ENCODE measurements at places on chromosomes 3 and 15.

DNA sequence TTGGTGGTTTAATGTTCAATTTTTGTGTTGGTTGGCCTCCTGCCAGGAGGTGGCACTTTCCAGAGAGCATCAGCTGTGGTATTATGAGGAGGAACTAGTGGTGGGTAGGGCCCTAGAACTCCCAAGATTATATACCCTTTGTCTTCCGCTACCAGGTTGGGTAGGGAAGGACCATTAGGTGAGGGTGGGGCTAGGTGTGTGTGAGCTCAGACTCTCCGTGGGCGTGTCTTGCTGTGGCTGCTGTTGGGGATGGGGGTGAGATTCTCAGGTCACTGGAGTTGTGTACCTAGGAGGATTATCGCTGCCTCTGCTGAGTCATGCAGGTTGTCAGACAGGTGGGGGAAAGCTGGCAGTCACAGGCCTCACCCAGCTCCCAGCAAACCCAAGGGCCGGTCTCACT, 187.1 kb downstream of the DPH6 start:
- DNase-seq, result no peak

DNA sequence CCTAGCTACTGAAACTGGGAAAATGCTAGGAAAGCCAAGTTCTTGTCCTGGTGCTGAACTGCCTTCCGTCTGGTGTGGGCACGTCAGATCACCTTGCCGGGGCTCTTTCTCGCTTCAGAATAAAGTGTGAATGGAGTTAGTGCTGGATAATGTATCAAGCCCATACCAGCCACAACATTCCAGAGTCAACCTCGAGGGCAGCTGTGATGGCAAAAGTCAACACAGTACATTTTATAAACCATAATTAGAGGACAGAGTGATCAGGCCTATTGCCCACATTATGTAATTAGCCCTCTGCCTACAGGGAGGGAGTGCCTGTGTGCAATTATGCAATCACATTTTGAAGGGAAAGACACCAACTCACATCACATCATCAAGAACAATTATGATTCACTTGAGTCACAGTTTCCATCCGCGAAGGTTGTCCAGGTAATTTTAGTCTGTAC, 165.2 kb downstream of the RORA start:
- DNase-seq, result no peak

GRCh38 chr3:159635047-159635641, 353.5 kb upstream of the IL12A start:
- no peak for DNase-seq

DNA sequence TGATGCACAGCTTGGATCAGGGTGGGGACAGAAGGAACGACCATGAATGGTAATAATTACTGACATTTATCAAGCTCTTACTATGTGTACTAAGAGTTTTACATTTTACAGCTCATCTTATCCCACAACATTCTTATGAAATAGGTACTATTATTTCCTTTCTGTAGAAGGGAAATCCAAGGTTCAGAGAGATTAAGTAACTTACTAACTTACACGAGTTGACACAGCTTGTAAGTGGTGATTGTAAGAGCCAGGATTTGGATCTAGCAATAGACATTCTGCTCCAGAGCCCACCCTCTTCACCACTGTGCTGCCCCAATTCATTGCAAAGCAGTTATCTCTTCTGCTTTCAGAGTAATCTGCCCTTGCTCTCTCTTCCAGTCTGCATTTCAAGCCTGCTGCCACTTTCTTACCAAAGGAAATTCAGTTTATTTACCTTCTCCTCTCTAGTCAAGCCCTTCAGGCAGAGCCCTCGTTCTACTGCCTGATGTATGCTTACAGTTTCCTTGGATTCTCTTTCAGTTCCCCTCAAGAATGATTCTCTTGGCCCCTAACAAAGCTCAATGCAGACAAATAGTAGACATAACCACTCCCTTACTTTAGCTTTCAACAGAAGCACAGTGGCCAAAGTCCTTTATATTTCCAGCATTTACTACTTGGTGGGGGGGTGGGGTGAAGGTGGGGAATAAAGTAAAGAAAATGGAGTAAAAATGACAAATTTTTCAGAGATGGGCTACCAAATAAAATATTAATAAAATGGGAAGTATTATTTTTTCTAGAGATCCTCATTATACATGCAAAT, 65.8 kb downstream of the ATP8B4 start:
- no peak for DNase-seq

- no peak for DNase-seq
These were observed 245.0 kb upstream of the ADAMTS9 start for GRCh38 chr3:64932666-64933342.

GRCh38 chr15:35379972-35380371, 166.0 kb downstream of the DPH6 start:
- no peak for DNase-seq

DNA sequence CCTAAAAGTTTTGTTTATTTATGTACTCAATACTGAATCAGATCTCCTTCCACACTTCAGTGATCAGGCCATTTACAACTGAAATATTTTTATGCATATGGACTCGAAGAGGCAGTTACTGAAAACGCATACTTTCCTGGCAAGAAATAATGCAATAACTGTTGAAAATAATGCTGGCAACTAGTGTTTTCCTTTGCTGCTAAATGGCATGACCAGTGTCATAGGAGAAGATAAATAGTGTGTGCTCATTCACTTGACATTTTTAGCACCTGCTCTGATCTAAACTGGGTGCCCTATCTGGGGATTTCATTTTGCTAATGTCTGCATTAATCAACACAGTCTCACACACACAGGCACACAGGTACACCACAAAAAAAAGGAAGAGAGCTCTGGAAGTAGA, 695.2 kb downstream of the TUSC7 start:
- DNase-seq, result no peak

DNA sequence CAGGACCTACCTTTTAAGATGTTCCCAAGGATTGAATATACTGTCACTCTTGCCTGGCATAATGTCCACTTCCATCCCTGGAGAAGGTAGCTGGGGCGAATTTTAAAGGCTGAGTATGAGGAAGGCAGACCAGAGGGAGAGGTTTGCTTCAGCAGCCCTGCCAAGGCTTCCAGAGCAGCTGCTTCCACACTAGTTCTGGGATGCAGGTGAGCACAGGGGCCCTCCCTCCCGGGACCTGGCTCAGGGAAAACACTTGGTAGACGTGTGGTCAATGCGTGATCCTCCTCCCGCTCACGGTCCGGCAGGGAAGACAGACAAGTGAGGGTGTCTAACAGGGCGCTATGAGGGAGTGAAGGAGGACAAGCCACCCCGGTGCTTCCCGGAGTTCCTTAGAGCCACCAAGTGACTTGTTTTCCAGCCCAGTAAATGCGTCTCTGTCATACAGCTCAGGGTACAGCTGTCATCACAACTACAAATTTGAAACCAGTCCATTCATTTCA, 327.6 kb downstream of the ARRDC4 start:
- no peak for DNase-seq

DNA sequence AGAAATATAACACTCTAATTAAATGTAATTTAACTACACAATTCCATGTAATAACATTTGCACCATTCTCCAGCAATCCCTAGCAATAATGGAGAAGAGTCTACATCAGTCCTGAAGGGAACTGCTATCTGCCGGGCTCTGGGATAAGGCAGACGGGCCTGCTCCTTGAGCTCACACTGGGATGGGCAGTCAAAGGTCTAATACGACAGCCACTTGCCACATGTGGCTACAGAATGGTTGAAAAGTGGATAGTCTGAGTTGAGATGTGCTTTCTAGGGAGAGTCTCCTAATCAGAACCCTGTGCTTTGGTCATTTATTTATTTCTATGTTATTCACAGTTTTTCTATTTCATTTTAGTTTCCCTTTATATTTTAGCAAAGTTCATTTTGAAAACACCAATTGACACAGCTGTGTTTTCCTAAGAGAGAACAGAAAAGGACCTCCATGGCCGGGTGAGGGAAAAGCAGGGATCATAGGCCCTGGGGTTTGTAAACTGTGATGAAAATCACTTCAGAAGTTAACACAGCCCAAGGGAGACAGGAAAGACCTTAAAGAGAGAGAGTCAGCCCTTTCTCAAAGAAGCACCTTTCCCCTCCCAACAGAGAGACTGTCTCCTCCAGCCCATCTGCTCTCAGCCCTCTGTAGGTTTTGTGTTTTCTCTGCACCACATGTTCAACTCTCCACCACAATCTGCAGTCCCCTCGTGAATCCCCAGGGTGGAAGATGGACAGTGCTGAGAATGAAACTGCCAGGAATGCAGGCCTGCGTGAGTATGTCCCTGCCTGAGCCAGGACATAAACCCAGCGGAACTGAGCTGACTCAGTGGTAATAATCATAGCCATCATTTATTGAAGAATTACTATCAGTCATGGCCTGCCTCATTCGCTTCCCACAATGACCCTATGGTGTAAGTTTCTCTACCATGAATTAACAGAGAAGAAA, 11.6 kb downstream of the FSIP1 start:
- DNase-seq, result no peak

DNA sequence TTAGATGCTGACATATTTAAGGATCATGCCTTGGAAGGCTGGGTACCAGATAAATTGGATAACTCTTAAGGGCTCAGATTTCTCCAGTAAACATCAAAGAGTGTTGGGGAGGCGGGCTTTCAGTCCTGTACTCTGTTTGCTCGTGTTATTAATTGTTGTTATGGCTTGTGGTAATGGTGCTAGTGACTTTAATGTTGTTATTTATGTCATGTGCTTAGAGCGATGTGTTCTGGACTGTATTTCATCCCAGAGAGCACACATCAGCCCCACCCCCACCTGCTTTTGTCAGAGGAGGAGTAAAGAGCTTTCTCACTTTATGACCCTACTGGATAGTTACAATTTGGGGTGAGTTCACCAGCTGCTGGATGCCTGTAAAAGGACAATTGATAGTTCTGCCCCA, 386.3 kb downstream of the EPHB1 start:
- DNase-seq, result no peak

- no peak for DNase-seq
These were observed at the start of gene SOX14 for GRCh38 chr3:137764001-137764433. Gene SOX14, plus strand, starts transcription at chr3:137764315. Its CDS starts 470 bp downstream, at chr3:137764785.

DNA sequence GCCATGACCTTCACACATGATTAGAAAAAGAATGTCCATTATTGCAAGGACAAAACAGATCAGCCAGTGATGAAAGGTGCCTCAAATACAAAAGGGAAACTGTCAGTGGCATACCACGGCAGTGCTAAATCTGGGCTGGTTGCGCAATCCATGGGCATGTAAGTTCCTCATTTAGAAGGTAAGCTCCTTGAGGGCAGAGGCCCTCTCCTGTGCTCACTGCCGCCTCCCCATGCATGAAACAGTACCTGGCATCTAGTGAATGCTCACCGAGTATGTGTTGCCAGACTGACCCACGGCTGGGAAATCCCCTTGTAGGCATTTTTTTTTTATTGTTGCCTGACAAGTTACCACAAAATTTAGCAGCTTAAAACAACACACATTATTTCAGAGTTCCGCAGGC, 312.1 kb upstream of the CHRM5 start:
- no peak for DNase-seq

DNA sequence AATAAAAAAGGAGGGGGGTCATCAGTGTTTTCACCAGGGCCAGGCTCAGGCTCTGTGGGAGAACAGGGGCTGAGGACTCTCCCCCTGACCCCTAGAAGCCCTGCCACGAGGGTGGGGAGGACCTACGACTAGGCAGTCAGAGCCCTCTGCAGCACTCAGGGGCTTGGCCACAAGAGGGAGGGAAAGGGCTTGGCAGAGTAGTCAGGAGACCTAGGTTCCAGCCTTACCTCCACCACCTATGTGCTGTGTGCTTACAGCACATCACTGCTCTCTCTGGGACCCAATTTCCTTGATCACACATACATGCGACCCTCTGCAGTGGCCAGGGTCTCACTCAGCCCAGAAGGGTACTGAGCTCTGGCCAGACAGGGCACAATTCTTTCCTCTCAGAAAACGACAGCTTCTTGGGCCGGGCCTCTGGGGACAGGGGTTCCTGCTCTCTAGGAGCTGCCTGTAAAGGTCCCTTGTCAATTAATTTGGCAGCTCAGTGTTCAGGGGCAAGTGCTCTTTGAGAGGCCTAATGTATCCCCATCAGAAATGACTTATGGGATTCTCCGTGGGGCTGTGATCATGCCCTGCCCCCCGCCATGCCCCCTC, 16.4 kb upstream of the SKIC8 start:
- no peak for DNase-seq

DNA sequence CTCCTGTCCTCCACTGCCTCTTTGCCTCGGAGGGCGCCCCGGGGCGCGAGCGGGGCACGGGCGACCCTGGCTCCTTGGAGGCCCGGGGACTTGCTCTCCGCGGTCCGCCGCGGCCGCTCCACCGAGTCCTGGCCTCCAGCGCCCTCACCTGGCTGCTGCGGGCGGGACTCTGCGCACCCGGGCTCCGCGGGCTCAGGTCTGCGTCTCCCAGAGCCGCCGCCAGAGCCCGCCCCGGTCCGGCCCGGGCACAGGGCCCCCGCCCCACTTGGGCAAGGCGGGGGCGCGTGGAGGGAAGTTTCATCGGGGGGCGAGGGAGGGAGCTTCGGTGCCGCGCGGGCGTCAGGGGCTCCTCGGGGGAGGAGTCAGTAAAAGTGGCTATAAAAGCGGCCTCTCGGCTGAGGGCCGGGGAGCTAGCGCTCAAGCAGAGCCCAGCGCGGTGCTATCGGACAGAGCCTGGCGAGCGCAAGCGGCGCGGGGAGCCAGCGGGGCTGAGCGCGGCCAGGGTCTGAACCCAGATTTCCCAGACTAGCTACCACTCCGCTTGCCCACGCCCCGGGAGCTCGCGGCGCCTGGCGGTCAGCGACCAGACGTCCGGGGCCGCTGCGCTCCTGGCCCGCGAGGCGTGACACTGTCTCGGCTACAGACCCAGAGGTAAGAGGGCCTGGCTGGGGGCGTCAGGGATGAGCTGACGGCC, at the start of gene CEMIP:
TSS of gene CEMIP (plus strand) at position 407 of the 694 bp plus-strand sequence. CDS start 94,510 bp downstream, outside the sequence.
- peak; percentile 59 for DNase-seq

- no peak for DNase-seq
These were observed 184.6 kb upstream of the AGTR1 start for GRCh38 chr3:148513096-148513543.

DNA sequence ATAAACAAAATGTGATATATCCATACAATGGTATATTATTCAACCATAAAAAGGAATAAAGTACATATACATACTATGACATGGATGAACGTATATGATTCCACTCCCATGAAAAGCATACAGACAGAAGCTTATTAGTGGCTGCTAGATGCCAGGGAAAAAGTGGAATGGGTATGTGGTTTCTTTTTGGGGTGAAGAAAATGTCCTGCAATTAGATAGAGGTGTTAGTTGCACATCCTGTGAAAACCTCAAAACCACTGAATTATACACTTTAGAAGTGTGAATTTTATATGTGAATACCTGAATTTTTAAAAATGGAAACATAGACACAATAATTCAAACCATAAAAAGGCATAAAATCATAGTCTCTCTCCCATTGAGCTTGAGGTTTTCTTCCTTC, 11.2 kb downstream of the DENND6A start:
- DNase-seq, result no peak

- no peak for DNase-seq
These were observed 34.4 kb downstream of the FSIP1 start for GRCh38 chr15:39748276-39748675.

DNA sequence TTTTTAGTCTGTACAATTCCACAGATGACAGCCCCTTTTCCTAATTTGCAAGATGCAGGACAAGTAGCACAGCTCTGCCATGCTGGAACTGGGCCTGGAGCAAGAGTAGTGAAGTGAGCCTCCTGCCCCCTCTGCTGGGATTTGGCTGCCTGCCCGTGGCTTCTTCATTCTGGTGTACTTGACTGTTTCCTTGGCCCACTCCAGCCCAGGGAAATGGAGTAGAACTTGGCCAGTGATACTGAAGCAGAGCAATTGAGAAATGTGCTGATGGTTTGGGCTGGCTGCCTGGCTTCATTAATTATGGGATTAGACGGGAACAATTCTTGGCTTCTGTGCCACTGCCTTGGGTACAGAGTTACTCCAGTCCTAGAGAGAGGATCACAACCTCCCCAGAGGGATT, 2.8 kb downstream of the GPD1L start:
- peak; percentile 57 for DNase-seq
